LHCN-M2 (cell line): ENCODE measurements at places on chromosomes 13 and 19. TPM values are rescaled to one million over a fixed set of nuclear protein-coding genes. Genes with fewer than 3 reads are reported as not detected.

DNA sequence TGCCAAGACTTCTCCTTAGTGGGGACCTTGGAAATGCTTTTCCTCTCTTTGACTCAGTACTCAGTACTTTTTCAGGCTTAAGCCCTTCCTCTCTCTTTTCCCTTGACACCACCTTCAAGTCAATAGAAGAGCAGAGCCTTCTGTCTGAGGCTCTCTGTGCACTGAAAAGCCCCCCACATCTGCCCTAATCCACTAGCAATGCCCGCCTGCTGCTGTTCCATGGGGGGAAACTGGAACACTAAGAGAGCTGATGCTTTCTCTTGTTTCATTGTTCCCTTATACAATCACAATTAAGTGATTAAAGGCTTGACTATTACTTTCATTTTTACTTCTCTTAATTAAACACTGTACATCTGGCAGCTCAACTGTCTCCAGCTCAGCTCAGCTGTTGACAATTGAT lies 254.5 kb downstream of the SLITRK6 start:
- DNase-seq: no peak

GRCh38 chr13:110388108-110388943 lies 81.2 kb downstream of the COL4A2 start:
- DNase-seq: peak; percentile 87

- peak; percentile 13 for DNase-seq
These were observed 273.5 kb downstream of the FGF14 start for GRCh38 chr13:102128216-102128810.

- DNase-seq: no peak
These were observed 226.5 kb downstream of the ZNF536 start for GRCh38 chr19:30598688-30599087.

GRCh38 chr13:100439247-100439970 lies 149.2 kb downstream of the GGACT start:
- DNase-seq: no peak

DNA sequence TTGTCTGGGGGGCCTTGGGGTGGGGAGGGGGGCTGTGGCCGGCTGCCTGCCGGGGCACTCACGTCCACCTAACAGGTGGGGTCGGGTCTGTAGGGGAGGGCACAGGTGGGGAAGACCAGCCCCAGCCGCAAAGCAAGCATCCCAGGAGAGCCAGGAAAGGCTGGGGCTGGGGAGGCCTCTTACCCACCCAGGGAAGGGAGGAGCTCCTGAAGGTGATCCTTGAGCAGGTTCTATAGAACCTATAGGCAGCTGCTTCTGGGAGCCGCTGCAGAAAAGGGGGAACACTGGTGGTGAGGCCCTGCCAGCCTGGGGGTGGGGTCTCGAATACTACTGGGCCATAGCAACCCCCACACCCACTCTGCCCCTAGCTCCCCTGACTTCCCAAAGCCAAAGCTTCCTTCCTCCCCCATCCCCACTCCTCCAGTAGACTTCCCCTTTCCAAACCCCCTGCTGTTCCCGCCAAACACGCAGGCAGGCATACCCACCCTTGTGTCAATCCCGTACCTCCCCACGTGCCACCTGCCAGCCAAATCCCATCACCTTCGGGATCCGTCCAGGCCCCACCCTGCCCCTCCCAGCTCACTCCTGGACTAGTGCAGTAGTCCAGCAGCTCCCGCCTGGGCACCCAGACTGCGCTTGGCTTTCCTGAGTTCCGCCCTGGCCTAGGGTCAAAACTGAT lies 5.6 kb downstream of the KLF16 start:
- no peak for DNase-seq

GRCh38 chr13:20249913-20250312 lies 17.8 kb upstream of the GJB6 start:
- DNase-seq: no peak

GRCh38 chr13:99505814-99506269 lies 4.6 kb downstream of the TM9SF2 start:
- peak; percentile 37 for DNase-seq

DNA sequence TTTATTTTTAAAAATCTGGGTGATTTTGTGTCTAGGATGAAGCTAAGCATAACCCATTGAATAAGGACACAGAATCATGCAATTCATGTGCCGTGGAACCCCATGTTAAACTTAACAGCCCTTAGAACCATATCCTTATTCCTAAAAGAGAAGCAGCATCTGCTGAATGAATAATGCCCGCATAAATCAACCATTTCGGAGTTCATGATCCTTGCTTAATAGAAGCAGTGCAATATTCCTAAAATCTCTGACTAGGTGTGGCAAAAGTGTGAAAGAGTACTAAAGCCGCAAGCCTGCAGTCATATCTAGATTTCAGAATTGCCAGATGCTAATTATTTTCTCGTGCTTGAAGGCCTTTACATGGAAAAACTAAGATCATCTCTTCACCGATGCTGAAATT lies 33.6 kb upstream of the ARGLU1 start:
- no peak for DNase-seq

DNA sequence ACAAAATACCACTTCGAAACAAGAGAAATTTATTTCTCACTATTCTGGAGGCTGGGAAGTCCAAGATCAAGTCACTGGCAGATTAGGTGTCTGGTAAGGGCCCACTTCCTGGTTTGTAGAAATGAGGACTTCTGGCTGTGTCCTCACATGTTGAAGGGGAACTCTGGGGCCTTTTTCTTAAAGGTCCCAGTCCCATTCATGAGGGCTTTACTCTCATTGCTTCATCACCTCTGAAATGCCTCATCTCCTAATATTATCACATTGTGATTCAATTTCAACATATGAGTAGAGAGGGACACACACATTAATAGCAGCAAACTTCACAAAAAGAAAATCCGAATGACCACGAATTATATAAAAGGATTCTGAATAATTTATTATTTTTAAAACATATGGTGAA lies 21.6 kb upstream of the SIGLEC14 start:
- no peak for DNase-seq

GRCh38 chr13:86572115-86572514 lies 772.9 kb upstream of the SLITRK6 start:
- peak; percentile 9 for DNase-seq

GRCh38 chr19:11102944-11103343 lies 13.7 kb downstream of the LDLR start:
- DNase-seq: no peak

DNA sequence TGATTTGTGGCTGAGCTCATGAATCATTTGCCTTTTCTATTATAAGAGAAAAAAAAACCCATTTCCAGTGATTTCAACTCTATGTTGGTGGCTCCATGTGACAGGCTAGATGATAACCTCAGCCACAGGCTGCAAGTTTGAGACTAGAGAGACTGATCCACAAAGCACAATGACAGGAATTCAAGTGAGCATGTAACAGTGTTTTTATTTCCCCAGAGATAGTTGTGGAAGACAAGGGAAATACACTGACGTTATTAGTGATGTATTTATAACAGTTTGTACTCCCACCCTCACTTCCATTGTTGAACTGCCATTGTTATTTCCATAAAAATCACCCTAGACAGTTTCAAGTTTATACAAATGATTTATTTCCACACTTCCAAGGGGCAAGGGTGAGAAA lies 27.9 kb upstream of the EDNRB start:
- no peak for DNase-seq

- no peak for DNase-seq
These were observed 739.4 kb upstream of the GPC6 start for GRCh38 chr13:92487238-92487637.

DNA sequence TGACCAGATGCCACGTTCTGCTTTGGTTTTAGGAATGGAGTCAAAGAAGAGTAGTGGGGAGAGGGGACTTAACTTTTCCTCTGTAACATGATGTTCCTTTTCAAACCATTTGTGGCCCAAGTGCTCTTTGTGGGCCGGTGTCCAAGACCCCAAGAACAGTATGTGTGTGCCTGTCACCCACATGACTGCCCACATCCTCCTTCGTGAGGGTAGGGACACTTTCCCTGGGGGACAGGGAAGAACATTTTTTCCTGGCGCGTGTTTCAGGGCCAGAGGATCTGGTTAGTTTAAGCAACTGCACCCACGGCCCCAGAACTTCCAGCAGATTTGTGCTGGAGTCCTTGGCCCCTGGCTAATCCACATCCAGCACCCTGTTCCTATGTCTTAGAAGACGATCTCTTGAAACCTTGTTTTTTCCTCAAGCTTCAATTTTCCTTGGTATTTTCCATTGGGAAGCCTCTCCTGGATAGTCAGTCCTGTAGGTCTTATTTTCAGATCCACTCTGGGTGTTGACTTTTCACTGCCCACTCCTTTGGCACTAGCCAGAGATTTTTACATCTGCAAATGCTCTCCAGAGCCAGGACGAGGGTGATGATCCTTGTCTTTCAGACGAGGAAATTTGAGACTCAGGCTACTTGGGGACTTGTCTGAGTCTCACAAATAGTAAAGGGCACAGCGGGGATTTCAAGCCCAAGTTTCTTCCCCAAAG lies 10.8 kb upstream of the CCDC97 start:
- DNase-seq: peak; percentile 56

DNA sequence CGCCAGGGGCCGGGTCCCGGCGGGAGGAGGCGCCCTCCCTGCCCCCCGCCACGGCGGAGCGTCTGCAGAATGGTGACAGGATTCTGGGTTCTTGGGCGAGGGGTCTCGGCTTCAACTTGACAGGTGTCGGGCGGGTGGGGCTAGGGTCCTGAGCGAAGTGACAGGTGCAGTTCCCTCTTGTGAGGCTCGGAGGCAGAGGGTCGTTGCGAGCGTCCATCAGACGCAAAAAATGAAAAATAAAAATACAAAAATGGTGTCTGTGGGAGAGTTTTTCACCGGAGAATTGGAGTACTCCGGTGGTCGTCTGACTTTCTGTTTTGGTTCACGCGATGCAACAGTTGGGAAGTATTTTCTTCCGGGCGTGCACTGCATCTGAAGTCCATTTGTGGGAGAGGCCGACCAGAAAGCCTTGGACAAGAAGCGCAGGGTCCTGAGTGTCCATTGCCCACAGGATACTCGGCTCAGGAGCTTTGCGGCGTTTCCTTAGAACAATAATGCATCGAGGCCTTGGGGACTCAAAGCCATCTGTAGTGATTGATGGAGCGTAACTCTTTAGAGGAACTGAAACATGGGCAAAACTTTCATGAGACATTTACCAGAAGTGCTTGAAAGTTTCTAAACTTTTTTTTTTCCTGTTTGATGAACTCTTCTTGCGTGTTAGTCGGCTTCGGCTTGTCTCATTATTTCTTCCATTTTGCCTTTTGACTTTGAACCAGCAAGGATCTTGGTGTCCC lies 759 bp downstream of the RB1 start:
- DNase-seq: peak; percentile 58

GRCh38 chr13:55245005-55245644 lies 1895.6 kb upstream of the PRR20A start:
- DNase-seq: peak; percentile 0

GRCh38 chr19:1725100-1726064 lies 27.9 kb upstream of the ONECUT3 start:
- DNase-seq: peak; percentile 43

DNA sequence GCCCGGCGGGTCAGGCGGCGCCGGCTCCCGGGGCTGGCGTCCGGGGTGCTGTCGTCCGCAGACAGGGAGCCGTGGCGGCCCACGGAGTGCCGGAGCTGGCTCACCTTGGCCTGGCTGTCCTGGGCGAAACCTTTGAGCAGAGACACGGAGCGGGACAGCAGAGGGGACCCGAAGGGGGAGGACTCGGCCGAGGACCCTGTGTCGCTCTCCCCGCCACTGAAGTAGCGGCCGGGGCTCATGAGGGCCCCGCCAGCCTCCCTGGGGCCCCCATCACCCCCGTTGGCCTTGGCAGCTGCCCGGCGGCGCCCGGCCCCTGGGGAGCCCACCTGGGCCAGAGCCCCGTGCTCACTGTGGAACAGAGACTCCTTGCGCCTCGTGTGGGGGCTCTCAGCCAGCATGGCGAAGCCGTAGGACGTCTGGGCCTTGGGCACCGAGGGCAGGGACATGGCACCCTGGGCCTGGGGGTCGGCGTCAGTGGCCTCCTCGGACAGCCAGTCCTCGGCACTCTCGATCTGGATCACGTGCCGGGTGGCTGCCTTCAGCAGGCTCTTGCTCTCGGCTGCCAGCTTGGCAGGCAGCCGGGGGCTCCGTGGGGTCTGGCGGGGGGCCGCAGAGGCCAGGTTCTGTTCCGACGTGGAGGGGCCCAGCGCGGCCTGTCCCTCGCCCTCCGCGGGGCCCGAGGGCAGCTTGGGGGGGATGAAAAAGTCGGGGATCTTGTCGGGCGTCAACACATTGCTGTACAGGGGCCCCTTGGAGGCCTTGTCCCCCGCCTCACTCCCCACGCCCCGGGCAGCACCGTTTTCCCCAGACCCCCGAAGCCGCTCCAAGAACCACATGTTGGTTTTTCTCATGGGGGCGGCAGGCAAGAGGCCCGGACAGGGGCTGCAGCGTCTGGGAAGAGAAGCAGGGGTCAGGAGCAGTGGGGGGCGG lies 1.2 kb downstream of the C2CD4C start:
- DNase-seq: no peak

DNA sequence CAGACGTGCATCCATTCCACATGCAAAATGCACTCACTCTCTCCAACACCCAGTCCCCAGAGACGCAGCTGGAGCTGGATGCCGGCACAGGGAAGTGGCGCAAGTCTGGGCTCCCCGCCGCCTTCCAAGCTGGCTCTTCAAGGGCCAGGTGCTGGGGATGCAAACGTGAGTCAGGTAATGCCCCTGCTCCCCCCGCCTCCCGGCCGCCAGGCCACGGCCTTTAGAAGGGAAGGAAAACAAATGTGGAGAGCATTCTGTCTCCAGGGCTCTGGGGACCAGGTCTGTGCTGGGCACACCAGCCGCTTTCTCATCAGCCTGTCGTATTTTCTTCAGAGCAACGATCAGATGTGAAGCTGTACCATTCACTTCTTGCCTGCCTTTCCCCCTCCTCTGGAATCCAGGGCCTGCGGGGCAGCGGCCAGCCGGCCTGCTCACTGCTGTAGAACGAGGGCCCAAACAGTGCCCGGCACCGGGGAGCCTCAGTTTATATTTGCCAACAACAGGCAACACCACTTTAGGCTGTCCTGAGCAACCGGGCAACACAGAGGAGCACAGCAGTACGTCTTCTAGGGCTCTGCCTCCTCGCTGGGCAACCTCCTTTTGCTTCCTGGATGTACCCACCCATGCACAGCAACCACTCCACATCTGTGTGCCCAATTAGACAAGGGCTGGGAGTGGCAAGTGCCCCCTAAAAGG lies 3.8 kb downstream of the RAB20 start:
- no peak for DNase-seq

DNA sequence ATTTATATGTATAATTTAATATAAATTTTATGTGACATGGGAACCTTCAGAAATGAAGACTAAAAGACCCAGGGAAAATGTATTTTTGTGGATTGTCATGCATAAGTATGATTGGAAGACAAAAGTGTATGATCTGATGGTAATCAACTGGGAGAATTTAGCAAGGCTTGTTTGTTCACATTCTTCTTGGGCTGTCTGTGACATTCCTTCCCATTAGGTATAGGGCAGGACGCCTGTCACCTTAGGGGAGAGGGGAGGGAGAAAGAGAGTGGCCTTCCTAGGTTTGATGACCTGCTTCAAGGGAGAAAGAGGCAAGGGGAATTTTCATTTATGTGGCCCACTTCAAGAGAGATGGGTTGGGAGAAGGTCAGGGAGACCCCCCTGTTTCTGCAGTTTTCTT lies 22.4 kb downstream of the PIBF1 start:
- no peak for DNase-seq

DPF1 gene
- total RNA-seq: 13.8 and 14.1 TPM in 2 replicates

LMTK3 gene
- total RNA-seq: 0.06 and 0.13 TPM in 2 replicates

YJU2 gene
- 16.8 and 24.2 TPM in 2 replicates for total RNA-seq

ATXN8OS gene
- not detected in 2 replicates for total RNA-seq

ZNF556 gene
- total RNA-seq: 7.4 and 8.3 TPM in 2 replicates

LHB gene
- not detected in 2 replicates for total RNA-seq

PTGIR gene
- not detected in 2 replicates for total RNA-seq

CYP4F2 gene
- total RNA-seq: not detected in 2 replicates

NAPSA gene
- total RNA-seq: 0.40 TPM in 1 of 2 replicates, not detected in the other

DNAJC15 gene
- 7.2 and 9.8 TPM in 2 replicates for total RNA-seq

SLC10A2 gene
- not detected in 2 replicates for total RNA-seq

LONP1 gene
- 71.2 and 83.6 TPM in 2 replicates for total RNA-seq

CEACAM1 gene
- not detected in 2 replicates for total RNA-seq
